NCI-H1436 treated with DMSO at 0.1 percent for 48 hours (cell line): ENCODE measurements at places on chromosomes 3 and 15.

- DNase-seq, result no peak
Observed at GRCh38 chr15:98405013-98405412, 243.3 kb upstream of the IGF1R start.

DNA sequence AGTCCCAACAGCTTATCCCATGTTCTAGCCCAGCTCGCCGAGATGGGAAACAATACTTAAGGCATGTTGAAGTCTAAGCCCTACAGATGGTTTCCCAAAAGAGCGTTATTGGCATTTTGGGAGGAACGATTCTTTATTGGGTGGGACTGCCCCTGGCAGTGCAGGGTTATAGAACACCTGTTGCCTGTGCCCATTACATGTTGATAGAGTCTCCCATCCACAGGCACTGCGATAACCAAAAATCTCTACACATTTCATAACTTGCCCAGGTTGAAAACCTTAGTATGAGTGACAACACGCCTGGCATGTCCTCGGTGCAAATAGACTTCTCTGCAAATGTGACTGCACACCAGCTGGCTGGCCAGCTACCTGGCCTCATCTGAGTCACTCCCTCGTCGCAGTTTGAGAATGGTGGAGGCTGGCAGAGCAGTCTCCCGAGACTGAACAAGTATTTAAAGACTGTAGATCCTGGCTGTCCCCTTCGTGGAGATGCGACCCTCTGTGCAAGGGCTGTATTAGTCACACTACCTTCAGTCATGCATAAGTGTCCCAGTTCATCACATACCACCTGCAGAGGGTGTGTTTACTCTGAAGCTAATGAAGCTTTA lies 18.7 kb downstream of the ZNF80 start:
- DNase-seq, result no peak

- DNase-seq, result no peak
Observed at GRCh38 chr3:134300520-134300919, 49.9 kb upstream of the RYK start.

- no peak for DNase-seq
Observed at GRCh38 chr3:114451051-114451451, 157.2 kb downstream of the TIGIT start.

GRCh38 chr3:148955544-148956346 lies 35.6 kb upstream of the GYG1 start:
- DNase-seq, result no peak

DNA sequence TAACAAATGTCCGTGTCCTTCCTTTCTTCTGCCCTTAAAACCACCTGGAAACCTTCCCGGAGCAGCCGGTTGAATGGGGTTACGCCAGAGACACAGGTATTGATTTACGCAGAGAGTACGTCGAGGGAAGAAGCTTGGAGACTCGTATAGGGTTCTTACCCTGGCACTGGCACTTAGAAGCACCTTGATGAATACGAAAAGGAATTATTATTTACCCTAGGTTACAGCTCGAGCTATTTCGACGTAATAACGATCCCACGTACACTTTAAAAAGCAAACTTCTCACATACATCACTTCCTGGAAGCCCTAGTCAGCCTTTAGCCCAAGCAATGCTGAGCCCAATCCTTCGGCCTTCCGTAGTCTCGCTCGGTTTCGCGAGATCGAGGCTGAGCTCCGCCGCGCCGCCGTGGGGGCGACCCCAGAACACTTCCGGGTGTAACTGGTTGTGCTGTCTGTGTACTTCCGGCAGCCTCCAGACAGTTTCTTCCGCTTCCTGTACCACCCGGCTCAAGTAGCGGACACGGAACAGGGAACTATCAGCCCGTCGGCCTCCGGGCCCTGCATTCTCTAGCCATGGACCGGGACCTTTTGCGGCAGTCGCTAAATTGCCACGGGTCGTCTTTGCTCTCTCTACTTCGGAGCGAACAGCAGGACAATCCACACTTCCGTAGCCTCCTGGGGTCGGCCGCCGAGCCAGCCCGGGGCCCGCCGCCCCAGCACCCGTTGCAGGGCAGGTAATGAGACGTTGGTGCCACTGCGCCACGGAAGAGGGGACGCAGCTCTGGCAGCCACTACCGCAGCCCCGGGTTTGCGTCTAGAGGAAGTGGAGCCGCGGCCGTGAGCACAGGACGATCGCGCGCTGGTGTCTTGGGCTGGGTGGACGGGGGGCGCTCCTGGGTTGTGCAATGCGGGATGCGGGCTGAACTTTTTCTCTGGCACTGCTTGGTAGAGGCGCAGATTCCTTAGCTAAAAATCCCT lies at the start of gene TTC14:
TTC14 (plus strand) TSS at position 476 of the 979 bp plus-strand sequence; CDS start at position 575, 99 bp downstream.
- DNase-seq, result peak; percentile 83

GRCh38 chr3:190387578-190388213 lies at the start of gene CLDN16:
TSS of gene CLDN16 (plus strand) at chr3:190388163. CDS start at chr3:190388330, 167 bp downstream.
- DNase-seq, result no peak

DNA sequence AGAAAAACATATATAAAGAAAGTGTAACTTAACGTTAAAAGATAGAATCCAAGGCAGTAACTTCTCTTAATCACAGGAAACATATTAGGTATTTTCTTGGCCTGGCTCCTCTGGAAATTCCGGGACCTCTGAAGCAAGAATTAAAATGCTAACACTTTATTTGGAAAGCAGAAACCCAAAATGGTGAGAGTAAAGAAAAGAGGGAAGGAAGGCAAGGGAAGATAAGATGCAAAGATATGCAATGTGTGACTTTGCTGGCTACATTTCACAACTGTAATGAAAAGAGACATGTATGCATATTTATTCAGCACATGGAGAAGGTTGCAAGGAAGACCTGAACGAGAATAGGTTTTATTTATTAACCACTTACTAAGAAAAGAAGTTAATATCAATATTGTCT lies 372.5 kb downstream of the TBL1XR1 start:
- DNase-seq, result no peak

DNA sequence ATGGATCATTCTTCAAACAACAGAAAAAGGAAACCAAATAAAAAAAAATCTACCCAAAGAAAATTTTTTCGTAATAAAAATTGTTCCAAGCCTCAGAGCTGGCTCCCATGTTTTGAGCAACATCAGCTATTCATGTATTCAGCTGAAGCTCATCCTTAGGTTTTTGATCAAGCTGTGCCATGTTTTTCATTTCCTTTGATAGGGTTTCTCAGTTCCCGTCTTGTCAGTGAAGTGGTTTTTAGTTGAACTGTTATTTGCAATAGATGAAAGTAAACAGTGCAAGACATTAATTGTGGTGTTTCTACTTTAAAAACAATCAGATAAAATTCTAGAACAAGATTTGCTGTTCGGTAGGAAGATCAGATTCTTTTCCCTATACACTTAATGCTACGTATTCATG lies 55.4 kb upstream of the SPTSSB start:
- no peak for DNase-seq

DNA sequence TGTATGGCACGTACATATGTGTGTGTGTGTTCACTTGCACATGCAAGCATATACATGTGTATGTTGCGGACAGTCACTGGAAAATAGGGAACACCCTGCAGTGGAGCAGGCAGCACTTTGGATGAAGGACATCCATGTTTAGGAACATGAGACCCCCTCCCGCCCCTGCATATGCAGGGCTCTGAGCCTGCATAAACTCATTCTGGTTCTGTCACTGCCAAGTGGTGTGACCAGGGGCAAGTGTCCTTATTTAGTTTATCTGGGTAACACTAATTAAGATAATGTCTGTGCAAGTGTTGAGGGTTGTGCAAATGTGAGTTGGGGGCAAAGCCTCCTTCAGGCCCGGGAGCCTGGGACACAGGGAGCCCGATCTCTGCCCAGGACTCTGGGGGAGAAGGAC lies 105.7 kb downstream of the CORO2B start:
- no peak for DNase-seq

DNA sequence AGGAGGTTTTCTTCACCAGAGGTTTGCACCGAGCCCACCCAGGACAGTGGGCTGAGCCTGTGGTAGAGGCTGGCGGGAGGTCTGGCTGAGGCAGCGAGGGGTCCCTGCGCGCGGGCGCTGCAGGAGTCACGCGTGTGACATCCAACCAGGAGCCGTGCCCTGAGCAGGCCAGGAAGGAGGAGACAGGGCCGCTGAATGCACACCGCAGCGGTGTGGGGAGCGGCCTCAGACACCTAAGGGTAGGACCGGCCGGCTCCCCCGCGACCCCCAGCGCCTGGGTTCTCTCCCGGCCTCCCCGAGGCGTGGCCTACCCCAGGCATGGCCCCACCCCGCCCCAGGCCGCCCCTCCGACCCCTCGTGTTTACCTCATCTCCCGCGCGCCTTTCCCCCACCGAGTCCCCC lies 412 bp downstream of the SLC41A3 start:
- DNase-seq, result no peak

- no peak for DNase-seq
Observed at GRCh38 chr3:46369675-46370132, 1.0 kb upstream of the CCR5 start.

GRCh38 chr3:180492047-180492446 lies 109.9 kb upstream of the TTC14 start:
- no peak for DNase-seq

GRCh38 chr15:34724481-34724880 lies 30.3 kb downstream of the GJD2 start:
- DNase-seq, result no peak

GRCh38 chr3:55128225-55128823 lies 200.5 kb upstream of the LRTM1 start:
- DNase-seq, result no peak

DNA sequence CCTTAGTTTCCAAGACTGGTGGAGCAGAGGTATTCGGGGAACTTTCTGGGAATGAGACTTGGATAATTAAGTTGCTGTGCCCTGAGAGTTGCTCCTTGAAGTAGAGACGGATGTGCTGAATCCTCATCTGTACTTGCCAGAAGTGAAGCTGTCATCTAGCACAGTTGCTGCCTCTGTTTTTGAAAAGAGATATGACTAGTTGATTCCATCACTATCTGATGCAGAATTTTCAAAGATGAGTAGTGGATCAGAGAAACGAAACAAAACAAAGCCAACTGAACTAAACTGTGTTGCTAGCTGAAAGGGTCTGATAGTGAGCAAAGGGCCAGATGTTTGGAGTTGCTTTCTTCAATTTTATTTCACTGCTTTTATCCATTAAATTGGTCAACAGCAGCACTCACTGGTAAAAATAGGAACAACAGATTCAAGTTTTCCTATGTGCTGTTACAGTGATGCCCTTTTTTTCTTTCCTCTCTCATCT lies 52.7 kb downstream of the MITF start:
- no peak for DNase-seq

DNA sequence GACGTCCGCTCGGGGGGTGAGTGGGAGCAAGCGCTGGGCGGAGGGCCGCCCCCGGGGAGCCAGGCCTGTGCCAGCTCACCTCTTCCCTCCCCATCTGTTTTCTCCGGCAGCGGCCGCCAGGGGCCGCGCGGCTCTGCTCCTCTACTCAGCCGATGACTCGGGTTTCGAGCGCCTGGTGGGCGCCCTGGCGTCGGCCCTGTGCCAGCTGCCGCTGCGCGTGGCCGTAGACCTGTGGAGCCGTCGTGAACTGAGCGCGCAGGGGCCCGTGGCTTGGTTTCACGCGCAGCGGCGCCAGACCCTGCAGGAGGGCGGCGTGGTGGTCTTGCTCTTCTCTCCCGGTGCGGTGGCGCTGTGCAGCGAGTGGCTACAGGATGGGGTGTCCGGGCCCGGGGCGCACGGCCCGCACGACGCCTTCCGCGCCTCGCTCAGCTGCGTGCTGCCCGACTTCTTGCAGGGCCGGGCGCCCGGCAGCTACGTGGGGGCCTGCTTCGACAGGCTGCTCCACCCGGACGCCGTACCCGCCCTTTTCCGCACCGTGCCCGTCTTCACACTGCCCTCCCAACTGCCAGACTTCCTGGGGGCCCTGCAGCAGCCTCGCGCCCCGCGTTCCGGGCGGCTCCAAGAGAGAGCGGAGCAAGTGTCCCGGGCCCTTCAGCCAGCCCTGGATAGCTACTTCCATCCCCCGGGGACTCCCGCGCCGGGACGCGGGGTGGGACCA lies 632 bp upstream of the CRELD1 start:
- no peak for DNase-seq

GRCh38 chr3:29478611-29479010 lies 197.7 kb downstream of the RBMS3 start:
- no peak for DNase-seq

DNA sequence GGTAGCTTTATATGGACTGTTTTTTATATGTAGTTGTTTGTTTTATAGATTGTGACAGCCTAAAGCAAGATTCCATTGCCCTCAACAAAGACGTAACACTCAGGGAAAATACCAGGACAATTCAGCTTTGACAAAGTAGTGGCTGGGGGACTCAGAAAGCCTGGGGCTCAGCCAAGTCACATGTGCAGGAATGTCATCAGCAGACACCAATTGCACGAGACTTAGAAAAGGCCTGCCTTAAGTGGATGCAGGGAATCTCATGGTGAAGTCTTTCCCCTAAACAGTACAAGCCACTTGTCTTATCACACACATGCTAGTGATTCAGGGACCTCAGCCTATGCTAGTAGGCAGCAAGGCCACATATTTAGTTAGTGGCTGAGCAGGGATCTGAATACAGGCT lies 381.8 kb upstream of the THBS1 start:
- DNase-seq, result no peak

GRCh38 chr15:71250936-71251583 lies 135.8 kb downstream of the THSD4 start:
- no peak for DNase-seq

DNA sequence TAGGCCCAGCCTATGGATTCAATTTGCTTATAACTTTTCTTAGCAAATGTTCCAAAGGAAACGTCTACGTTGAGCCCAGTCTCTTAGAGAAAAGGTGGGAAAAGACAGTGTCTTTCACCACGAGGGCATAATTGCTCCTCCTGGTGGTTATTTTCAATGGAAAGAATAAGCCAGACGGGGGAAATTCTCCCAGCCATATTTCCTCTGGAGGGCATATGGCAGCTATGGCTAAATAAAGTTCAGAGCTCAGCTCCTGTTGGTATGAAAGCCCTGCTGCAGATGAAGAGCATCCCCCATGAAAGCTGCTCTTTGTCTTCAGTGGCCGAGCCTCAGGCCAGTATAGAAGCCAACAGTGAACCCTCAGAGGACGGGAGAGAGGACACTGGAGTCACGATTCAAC lies 297.9 kb downstream of the RYR3 start:
- no peak for DNase-seq

DNA sequence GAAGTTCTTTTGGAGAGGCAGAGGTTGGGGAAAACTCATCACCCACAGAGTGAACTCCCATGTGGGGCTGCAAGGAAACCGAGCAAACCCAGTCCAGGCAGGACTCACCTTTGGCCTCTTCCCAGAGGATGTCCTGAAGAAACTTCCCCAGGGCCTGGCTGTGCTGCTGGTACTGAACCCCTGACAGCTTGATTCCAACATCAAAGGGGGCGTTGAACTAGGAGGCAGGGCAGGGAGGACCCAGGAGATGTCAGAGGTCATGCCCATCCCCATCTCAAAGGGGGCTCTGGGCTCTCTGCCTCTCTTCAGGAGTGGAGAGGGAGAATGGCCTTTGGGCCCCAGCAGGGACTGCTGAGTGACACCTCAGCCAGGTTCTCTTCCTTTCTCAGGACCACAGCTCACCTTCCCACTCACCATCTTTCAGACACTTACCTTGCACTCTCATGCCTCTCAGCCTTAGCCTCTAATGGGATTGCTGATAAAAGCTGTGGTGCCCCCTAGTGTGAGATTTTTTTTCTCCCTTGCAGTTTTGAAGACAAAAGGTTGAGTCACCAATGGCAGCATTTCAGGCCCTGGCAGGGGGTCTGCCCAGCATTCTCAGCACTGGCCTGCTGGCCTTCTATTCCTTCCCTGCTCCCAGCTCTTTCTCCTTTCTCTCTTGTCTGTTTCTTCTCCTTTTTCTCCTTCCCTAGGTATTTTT lies 6.0 kb downstream of the GHRL start:
- DNase-seq, result no peak

GRCh38 chr15:68470049-68470742 lies 38.2 kb upstream of the ITGA11 start:
- DNase-seq, result no peak

GRCh38 chr15:67103869-67104268 lies 38.5 kb downstream of the SMAD3 start:
- DNase-seq, result no peak
